ENCODE measurements at places on chromosomes 3 and 15. TPM values are rescaled to one million over a fixed set of nuclear protein-coding genes. Genes with fewer than 3 reads are reported as not detected.

The TRPM1 gene
- total RNA-seq = not detected

The DAZL gene
- not detected for total RNA-seq

The DNAH12 gene
- total RNA-seq = not detected

The AHSG gene
- not detected for total RNA-seq

The SLC28A2 gene
- total RNA-seq = not detected

The BSN gene
- total RNA-seq = 0.05 TPM

The PLSCR2 gene
- total RNA-seq = not detected

The IGDCC3 gene
- total RNA-seq = not detected

The GTF2A2 gene
- total RNA-seq = 123 TPM

The PLA2G4D gene
- not detected for total RNA-seq

The NECTIN3 gene
- total RNA-seq = 6.1 TPM

The FRMD4B gene
- 8.2 TPM for total RNA-seq

The ANKUB1 gene
- total RNA-seq = not detected

The CCR3 gene
- total RNA-seq = 0.34 TPM

The MKRN3 gene
- 1.5 TPM for total RNA-seq

The MASP1 gene
- total RNA-seq = not detected

The SERPINI1 gene
- total RNA-seq = 1.7 TPM

The TIGIT gene
- 17.3 TPM for total RNA-seq

The SLC24A5 gene
- total RNA-seq = not detected

The STRA6 gene
- total RNA-seq = not detected

The GRIP2 gene
- not detected for total RNA-seq

The ACOX2 gene
- total RNA-seq = not detected

The VIPR1 gene
- total RNA-seq = 9.1 TPM

The CLDN16 gene
- total RNA-seq = not detected

The CFAP91 gene
- total RNA-seq = not detected

The MINAR1 gene
- total RNA-seq = 0.71 TPM

The CCDC54 gene
- not detected for total RNA-seq

The RGMA gene
- not detected for total RNA-seq

The SAMD7 gene
- not detected for total RNA-seq

The ADAMTS7 gene
- not detected for total RNA-seq

Data from activated CD8-positive, alpha-beta T cell treated with anti-CD3 and anti-CD28 coated beads, Interleukin-2, amount 10 ng/mL, durations not matched to agents 7 days and 5 days (primary cell).